ENCODE measurements at places on chromosomes 16 and 17. TPM values are rescaled to one million over a fixed set of nuclear protein-coding genes. Genes with fewer than 3 reads are reported as not detected.

The RPUSD1 gene
- 12.6 TPM for total RNA-seq

The SMIM5 gene
- under 0.01 TPM for total RNA-seq

The SALL1 gene
- 5.3 TPM for total RNA-seq

The HP gene
- total RNA-seq: 0.41 TPM

The KRT24 gene
- not detected for total RNA-seq

The BAIAP3 gene
- total RNA-seq: 11.4 TPM

The KRT9 gene
- not detected for total RNA-seq

The KLHL11 gene
- 70.1 TPM for total RNA-seq

The SHMT1 gene
- total RNA-seq: 2.4 TPM

The TNS4 gene
- total RNA-seq: not detected

The KRT13 gene
- not detected for total RNA-seq

The TMEM106A gene
- under 0.01 TPM for total RNA-seq

The SCO1 gene
- 11.4 TPM for total RNA-seq

The TEN1 gene
- total RNA-seq: 4.9 TPM

The KRT15 gene
- not detected for total RNA-seq

The OR1A2 gene
- total RNA-seq: not detected

The CRYBA1 gene
- total RNA-seq: not detected

The TEX19 gene
- total RNA-seq: not detected

The KRTAP2-3 gene
- total RNA-seq: not detected

The TBC1D3D gene
- not detected for total RNA-seq

The HLF gene
- 8.6 TPM for total RNA-seq

The SPAG7 gene
- 27.7 TPM for total RNA-seq

The DOC2B gene
- 35.1 TPM for total RNA-seq

The VAMP2 gene
- 23.6 TPM for total RNA-seq

The KRTAP2-2 gene
- not detected for total RNA-seq

The RPH3AL gene
- 3.3 TPM for total RNA-seq

The CLDN7 gene
- total RNA-seq: 0.82 TPM

The KRT222 gene
- total RNA-seq: 5.7 TPM

The SLC39A11 gene
- 8.2 TPM for total RNA-seq

The TPSG1 gene
- total RNA-seq: not detected

The CMTM2 gene
- not detected for total RNA-seq

The PKD1 gene
- total RNA-seq: 58.3 TPM

The C16orf74 gene
- 0.82 TPM for total RNA-seq

The PYDC1 gene
- 0.41 TPM for total RNA-seq

The PRR15L gene
- total RNA-seq: not detected

The COX6A2 gene
- not detected for total RNA-seq

The RHBDF1 gene
- 1.6 TPM for total RNA-seq

The TAC4 gene
- total RNA-seq: not detected

The ABCA5 gene
- total RNA-seq: 49.3 TPM

The DGKE gene
- 28.5 TPM for total RNA-seq

The CTRB1 gene
- total RNA-seq: not detected

The SMPD3 gene
- total RNA-seq: 64.8 TPM

Data from frontal cortex (tissue), 4 donors.